ENCODE measurements at places on chromosomes 3 and 15.

DNA sequence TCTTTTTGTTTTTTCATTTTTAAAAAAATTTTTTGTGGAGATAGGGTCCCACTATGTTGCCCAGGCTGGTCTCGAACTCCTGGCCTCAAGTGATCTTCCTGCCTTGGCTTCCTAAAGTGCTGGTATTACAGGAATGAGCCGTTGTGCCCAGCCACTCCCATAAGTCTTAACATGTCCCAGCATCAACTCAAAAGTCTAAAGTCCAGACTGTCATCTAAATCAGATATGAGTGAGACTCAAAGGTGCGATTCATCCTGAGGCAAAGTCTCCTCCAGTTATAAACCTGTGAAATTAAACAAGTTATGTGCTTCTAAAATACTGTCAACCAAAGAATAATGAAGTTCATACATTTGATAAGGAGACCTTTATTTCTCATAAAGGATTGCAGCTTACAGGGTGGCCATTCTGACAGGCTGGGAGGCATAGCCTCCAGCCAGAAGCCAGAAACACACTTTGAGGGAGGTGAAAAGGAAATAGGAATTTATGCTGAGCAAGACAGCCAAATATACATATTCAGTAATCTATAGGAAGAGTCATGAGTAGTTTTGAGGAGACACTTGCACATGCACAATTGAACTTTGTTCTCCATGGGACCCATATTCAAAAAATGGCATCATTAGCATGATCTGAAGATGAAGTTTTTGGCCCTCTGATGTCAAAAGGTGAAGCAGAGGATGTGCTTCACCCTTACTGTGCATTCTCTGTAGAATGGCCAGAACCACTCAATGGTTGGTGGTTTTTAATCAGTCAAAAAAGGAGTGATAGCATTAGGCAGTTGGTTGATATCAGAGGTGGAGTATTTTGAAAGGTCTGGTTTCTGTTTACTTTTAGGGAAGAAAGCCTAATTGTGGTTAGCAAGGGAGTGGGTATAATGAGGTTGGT is 11.0 kb upstream of the ZNF662 start:
- H3K36me3 ChIP-seq = no peaks in the 10 kb centered on the region
- H3K4me3 ChIP-seq = no peak overlapping the region
- H3K27me3 ChIP-seq = no peaks in the 10 kb centered on the region
- no peak overlapping the region for H3K27ac ChIP-seq

DNA sequence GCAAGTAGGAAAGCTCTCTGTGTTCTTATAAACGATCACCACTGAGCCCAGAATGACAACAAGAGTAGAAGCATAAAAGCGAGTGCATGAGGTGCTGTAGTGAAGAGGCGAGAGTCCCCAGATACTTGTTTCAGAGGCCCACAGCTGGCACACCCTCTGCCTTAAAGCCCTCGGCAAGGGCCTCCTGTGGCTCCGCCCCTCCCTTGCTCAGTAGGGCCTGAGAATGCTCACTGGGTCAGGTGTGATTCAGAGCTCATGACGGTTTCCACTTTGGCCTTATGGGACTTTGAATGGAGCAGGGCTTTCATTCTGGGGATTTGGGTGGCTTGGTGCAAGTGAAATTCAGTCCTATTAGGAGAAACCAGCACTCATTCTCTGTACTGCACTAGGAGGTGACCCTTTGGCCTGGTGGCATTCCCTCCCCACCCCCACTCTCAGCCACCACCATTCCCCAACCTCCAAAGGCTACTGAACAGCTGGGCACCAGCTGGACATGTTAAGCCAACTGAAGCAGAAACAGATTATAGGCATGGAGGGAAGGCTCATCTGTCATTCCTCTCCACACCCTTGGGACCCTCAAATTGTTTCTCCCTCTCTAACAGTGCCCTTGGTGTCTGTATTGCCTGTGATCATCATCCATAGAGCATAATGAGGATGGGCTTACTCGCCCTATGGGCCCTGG is 109.6 kb upstream of the CTDSPL start:
- H3K27me3 ChIP-seq = no peaks in the 10 kb centered on the region
- H3K36me3 ChIP-seq = peaks cover 4% of the 10 kb centered on the region

DNA sequence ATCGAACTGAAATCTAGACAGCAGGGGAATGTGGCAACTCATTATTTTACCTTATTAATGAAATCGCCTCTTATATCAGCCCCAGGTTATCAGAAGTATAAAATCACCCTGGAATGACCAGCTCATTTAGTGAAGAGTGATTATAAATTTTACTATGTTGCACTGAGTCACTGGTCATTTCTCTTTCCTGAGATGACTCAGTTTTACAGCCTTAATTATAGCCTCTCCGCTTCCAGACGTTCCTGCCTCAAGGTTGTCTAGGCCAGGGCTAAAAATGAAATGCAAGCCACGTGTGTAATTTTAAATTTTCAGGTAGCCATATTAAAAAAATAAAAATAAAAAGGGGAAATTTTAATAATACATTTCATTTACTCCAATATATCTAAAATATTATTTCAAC is 33.3 kb downstream of the DET1 start:
- DNase-seq = no peak
- no peaks in the 10 kb centered on the region for H3K4me1 ChIP-seq
- no peak overlapping the region for H3K4me3 ChIP-seq

GRCh38 chr3:124033360-124034015 is 41.6 kb upstream of the ROPN1 start:
- peak within 1 kb of the TSS; percentile 86 for H3K4me3 ChIP-seq
- DNase-seq = peak; percentile 79
- peak within 1 kb of the TSS; percentile 97 for H3K27ac ChIP-seq
- H3K27me3 ChIP-seq = peaks cover 72% of the 10 kb centered on the region
- no peaks in the 10 kb centered on the region for H3K4me1 ChIP-seq

GRCh38 chr3:13883681-13884080 is 3.8 kb upstream of the WNT7A start:
- peak; percentile 22 for DNase-seq
- peaks cover 73% of the 10 kb centered on the region for H3K27me3 ChIP-seq
- H3K36me3 ChIP-seq = no peaks in the 10 kb centered on the region
- H3K4me3 ChIP-seq = no peak overlapping the region
- no peak overlapping the region for H3K27ac ChIP-seq

GRCh38 chr15:27133249-27133648 is 162.3 kb downstream of the GABRG3 start:
- H3K27ac ChIP-seq = no peak overlapping the region
- H3K4me3 ChIP-seq = no peak overlapping the region
- no peaks in the 10 kb centered on the region for H3K27me3 ChIP-seq
- no peak for DNase-seq
- H3K4me1 ChIP-seq = no peaks in the 10 kb centered on the region

DNA sequence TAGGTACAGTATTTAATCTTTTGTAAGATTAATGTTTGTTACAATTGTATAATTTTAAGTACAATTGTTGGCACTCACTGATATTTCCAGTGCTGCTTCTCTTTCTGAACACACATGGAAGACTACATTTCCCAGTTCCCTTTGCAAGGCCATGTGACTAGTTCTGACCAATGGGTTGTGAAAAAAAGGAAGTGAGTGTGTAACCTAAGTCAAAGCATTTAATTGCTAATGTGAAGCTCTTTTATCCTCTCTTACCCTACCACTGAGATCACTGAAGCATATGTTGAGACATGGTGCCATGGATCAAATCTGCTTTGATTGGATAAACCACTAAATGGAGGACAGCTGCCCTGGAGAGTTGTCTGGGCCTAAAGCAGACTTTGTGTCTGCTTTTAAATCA is 83.9 kb upstream of the PLXND1 start:
- no peaks in the 10 kb centered on the region for H3K27me3 ChIP-seq
- peak; percentile 78 for DNase-seq

GRCh38 chr3:168951884-168952283 is 711.6 kb downstream of the MECOM start:
- no peak overlapping the region for H3K4me3 ChIP-seq
- no peaks in the 10 kb centered on the region for H3K36me3 ChIP-seq
- H3K4me1 ChIP-seq = peaks cover 6% of the 10 kb centered on the region
- no peak overlapping the region for H3K27ac ChIP-seq

DNA sequence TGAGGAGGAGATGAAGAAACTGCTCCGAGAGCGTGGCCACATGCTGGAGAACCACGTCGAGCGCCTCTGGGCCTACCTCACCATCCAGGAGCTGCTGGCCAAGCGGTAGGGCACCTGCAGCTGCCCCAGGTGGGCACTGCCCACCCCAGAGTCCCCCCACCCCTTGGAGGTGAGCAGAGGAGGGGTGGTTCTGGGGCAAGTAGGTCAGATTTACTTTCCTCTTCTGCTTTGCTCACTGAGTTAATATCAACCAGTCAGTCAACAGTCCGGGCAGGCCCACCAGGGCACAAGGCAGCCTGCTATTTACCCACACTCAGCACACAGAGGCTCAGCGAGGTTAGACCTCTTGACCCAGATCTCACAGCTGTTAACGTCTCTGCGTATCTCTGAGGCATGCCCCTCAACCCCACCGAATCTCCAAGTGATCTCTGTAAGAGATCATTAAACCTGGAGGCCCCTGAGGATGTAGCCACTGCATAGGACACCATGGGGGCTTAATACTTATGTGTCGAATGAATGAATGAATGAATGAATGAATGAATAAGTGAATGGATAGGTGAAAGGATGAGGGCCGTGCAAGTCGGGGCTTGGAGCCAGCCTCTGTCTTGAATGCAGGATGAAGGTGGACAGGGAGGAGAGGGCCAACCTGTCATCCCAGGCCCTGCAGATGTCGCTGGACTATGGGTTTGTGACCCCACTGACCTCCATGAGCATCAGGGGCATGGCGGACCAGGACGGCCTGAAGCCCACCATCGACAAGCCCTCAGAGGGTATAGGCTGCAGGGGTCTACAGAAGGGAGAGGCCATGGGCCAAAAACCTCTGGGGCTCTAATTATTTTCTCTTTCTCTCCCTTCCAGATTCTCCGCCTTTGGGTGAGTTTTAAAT is 8.0 kb upstream of the ITIH3 start:
- no peaks in the 10 kb centered on the region for H3K4me1 ChIP-seq
- no peak for DNase-seq
- H3K4me3 ChIP-seq = no peak overlapping the region

DNA sequence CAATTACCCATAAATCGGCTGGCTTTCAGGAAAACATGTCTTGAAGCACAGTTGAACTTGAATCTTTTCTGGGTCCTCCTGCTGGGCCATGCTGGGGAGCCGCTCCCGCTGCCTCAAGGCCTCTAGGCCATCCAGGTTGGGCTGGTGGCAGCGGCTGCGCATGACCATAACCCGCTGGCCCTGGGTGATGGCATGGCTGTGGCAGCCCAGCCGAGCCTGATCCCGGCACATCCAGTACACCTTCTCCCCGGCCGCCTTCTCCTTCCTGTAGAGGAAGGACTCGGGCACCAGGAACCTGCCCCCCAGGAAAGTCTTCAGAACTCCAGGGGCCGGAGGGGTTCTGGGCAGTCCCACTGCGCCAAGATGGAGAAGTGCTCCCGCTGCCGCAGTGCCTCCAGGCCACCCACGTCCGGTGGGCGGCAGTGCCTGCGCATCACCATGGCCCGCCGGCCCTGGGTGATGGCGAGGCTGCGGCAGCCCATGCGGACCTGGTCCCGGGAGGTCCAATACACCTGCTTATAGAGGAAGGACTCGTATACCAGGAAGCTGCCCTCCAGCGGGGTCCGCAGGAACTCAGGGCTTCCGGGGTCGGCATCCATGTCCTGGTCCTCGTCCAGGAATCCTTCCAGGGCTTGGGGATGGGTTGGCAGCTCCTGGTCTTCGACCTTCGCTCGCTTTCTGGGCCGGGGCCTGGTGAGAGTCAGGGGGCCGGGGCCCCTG is 84.3 kb upstream of the FXR1 start:
- DNase-seq = no peak
- H3K4me3 ChIP-seq = no peak overlapping the region
- no peaks in the 10 kb centered on the region for H3K27me3 ChIP-seq
- no peaks in the 10 kb centered on the region for H3K36me3 ChIP-seq

GRCh38 chr3:182848906-182849305 is 55.6 kb downstream of the ATP11B start:
- H3K4me3 ChIP-seq = no peak overlapping the region
- peaks cover 61% of the 10 kb centered on the region for H3K36me3 ChIP-seq
- H3K4me1 ChIP-seq = no peaks in the 10 kb centered on the region
- H3K27me3 ChIP-seq = no peaks in the 10 kb centered on the region
- no peak overlapping the region for H3K27ac ChIP-seq

DNA sequence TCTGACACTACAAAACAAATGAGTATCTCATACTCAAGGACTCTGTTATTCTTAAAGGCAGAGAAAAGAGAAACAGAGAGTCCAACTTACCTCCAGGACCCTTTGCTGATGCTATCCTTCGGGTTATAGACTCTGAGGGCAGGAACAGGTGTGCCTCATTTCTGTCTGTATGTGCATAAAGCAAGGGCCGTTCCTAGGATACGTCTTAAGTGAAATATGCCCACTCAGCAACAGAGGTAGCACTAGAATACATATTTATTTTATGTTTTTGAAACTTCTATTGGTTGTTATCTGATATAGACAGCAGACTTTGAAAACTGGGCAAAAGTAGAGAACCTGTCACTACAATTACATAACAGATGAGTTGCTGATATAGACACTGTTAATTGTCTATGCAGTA is 89.3 kb upstream of the CPNE4 start:
- H3K4me1 ChIP-seq = no peaks in the 10 kb centered on the region
- H3K4me3 ChIP-seq = no peak overlapping the region
- H3K27me3 ChIP-seq = no peaks in the 10 kb centered on the region
- DNase-seq = no peak

DNA sequence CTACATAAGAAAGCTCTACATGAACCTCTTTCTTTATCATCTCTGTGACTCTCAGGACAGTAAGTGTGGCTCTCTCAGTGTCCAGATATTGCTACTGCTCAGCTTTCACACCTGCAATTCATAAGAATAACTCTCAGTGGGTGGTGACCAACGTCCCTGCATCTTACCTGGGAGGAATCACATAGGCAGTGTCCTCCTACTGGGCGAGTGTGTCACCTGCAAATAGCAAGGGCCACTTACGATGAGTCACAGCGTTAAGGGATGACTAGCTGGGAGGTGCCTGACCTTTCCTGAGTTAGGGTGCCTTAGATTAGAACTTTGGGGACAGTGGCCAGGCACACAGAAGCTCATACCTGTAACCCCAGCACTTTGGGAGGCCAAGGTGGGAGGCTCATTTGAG is 90.8 kb upstream of the C3orf80 start:
- peak; percentile 68 for DNase-seq
- no peaks in the 10 kb centered on the region for H3K27me3 ChIP-seq
- H3K4me1 ChIP-seq = no peaks in the 10 kb centered on the region
- H3K36me3 ChIP-seq = no peaks in the 10 kb centered on the region
- no peak overlapping the region for H3K27ac ChIP-seq
- no peak overlapping the region for H3K4me3 ChIP-seq
